ENCODE measurements at places on chromosomes 4 and X.
A peak's percentile ranks its signal among the peaks of the same experiment; 100 is the strongest.

DNA sequence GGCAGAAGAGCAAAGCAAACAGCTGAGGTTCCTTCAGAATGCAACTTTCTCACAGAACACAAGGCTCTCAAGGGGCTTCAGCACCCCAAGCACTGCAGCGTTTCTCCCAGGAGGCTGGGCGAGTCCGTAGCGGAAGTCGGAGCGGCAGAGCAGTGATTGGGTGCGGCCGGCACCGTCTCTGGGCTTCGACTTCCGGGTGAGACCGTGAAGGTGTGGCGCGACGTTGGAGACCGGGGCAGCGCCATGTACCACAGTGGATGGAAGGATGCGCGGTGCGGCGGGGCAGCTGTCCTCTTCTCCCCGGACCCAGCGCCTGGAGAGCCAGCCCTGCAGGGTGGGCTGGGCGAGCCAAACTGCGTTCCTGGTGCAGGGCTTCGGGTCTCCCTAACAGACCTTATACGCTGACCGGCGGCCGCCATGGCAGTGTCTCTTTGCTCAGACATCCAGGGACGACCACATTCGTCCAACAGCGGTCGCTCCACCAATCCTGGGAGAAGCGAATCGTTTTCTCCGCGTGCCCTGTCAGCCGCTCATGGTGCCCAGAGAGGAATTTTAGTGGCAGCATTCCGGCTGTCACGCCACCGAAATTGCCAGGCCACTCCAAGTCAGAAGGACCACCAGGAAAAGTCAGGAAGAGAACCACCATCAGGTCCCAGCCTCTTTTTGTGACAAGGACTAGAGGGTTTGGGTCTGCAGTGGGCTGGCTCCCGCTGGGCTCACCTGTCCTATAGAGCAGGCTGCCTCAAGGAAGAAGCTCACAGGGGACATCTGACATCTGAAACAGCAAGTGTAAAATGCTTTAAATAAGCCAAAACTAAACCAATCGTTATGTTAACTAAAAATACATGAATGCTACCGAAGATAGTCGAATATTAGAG is 20.5 kb downstream of the TRIM61 start:
- peak; percentile 44 for DNase-seq

DNA sequence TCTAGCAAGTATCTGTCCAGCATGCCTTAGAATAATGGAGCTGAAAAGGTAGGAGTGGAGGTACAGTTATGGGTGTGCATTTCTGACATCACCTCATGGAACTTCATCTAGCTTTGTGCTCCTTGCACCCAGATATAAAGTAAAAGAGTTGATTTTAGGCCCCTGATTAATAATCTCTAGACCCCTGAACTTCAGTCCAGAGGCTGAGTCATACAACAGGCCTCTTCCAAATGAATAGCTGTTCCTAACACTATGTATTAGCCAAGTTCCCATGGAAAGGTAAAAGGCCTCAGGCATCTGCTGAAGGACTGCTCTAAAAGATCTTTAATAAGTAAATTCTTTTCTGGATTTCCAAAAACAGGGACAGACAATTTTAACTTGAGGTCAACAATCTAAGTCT is 16.2 kb downstream of the TBC1D9 start:
- no peak for DNase-seq

GRCh38 chrX:17086317-17086716 is 139.9 kb downstream of the REPS2 start:
- no peak for DNase-seq

DNA sequence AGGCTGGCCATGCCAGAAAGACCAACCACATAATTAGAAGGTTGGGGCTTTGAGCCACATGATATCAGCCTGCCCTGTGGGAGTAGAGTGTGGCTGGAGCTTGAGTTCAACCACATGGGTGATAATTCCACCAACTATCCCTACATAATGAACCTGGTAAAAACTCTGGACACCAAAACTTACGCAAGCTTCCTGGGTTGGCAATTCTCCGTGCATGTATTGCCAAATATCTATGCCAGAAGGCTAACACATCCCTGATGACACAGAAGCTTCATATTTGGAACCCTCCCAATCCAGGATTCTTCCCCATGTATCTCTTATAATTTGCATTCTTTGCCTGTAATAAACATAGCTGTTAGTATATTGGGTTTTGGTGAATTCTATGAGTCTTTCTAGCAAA is 68.2 kb downstream of the FUNDC1 start:
- no peak for DNase-seq

GRCh38 chrX:27966955-27967354 is 14.3 kb downstream of the DCAF8L1 start:
- DNase-seq = no peak

DNA sequence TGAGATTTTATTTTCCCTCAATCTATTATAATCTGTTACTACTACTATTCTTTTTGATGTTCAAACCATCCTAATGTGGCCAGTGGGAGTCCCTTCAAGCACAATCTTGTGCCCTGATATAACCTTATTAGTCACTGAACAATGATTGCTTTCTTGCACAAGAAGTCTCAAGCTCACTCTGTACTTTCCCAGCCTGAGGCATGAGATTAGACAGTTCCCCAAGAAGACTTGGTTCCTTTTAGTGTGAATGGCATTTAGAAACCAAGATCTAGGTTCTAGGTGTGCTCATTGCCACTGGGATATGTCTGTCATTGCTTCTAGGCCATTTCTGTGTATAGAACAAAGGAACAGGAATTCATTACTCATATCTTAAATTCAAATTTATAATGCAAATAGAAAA is 28.0 kb upstream of the RBM41 start:
- no peak for DNase-seq

DNA sequence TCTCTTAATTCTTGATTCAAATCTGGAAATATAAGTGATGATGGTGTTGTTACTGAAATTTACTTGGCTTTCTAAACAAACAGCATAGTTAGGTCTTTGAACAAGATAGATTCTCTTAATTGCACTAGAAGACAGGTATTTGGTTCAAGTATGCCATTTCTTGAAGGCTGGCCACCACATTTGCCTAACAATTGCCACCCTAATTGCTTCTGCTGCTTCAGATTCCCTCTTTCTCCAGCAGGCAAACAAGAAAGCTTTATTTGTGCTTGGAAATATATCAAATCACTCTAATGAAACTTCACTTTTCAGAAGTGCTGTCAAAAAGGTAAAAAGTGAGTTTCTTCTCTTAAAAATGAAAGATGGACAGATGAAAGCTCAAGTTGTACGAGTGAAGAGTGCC is 418.6 kb downstream of the INPP4B start:
- DNase-seq = no peak

DNA sequence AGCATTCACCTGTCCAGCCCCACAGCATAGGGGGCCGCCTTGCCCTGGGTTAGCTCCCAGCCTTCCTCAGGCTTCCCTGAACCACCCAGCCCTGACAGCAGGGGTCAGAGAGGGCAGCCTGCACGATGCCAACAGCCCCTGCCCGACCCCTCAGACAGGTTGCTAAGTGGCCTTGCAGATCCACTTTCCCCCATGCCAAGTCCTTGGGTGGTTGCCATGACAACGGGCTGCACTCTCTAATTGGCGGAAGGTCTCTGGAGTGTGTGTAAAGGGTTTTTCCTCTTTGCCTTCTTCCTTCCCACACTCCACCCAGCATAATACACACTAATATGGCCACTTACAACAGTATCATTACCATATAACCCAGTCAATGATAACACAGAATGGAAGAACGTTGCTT is 99.6 kb upstream of the AFAP1 start:
- no peak for DNase-seq

- DNase-seq = no peak
Measured at GRCh38 chrX:120468071-120468470, 1.0 kb downstream of the LAMP2 start.

DNA sequence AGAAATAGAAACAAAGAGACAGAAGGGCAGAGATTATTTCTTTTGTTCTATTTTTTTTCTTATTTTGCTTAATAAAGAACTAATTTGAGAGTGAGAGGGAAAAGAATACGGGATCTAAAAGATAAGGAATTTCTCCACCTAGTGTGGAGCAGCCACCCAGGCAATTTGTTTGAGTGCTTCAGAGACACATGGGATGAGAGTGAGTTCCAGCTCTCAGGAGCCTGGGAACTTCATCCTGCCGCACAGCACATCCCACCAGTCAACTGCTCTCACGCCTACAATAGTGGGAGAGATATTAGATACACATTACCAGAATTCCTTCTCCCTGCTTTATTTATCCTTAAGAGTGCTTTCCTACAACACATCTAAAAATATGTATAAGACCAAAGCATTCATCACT is 946.4 kb downstream of the PDHA2 start:
- no peak for DNase-seq

DNA sequence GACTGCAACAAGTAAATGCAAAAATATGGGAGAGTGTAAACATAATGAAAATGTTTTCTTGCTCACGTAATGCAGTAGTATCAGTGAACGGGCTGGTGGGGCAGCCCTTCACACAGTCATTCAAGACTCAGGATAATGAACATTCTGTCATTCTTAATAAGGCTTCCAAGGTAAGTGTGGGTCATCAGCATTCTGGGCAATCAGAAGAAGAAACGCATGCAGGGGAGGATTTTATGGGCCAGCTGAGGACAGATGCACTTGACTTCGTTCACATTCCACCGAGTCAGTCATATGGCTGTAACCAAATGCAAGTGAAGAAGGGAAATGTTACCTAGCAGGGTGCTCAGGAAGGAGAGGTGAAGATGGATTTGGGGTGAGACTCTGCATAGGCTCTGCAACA is 68.0 kb upstream of the MAP9 start:
- no peak for DNase-seq

DNA sequence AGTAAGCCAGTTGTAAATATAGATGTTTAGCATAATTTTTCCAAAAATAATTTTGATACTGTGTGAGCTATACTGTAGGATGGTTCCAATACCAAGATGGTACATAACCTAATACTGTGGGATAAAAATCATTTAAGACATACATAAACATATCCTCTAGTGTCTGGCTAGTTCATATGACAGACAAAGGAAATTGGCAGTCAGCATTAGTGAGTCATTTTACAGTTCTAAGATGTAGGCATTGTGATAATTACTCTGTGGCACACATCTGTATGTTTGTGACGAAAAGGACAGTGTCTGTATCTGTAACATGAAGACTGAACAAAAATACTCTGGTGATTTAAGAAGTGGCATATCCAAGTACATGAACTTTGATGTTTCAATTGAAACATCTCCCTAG is 49.6 kb downstream of the UGT2A2 start:
- DNase-seq = no peak

DNA sequence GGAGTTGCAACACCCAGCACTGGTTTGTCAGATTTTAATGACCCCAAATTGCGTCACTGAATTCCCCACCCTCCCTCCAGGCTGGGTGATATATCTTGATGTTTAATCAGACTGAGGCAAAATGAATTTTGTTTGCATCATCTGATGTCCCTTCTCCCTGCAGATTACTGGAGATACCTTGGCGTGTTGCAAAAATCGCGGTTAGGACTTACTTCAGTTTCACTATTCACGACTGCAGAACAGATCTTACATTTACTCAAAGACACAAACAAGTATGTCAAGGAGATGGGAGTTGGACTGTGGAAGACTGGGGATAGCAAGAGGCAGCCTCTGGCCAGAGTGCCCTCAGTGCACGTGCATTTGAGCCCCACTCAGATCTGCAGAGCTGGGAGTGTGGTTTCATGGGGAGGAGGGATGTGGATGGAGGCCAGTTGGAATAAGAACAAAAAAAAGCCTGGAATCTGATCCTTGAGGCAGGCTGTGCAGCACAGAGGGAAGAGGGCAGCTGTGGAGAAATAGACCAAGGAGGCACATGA is 92.2 kb upstream of the MTM1 start:
- no peak for DNase-seq

DNA sequence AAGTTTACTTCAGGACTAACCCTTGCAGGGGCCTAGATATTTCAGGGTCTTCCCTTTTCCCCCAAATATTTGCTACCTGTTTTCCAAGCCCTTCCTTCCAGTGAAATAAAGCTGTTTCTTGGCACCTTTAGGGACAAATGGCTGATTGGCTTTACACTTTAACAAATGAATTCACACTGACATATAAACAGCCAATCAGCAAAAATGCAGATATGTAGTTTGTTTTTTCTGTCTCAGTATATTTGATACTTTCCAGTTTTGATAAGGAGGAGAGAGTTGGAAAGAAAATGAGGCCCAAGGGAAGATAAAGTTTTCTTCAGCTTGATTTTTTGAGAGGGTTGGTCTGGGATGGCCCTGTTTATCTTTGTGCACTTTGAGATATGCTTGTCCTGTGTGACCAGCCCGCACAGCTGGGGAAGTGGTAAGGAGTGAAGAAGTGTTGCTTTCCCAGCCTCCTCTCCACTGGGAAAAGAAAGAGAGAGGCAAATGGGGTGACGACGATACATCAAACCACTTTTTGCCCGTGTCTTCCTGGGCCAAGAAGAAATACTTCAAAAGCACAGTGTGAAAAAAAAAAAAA is 67.5 kb downstream of the MGST2 start:
- no peak for DNase-seq

DNA sequence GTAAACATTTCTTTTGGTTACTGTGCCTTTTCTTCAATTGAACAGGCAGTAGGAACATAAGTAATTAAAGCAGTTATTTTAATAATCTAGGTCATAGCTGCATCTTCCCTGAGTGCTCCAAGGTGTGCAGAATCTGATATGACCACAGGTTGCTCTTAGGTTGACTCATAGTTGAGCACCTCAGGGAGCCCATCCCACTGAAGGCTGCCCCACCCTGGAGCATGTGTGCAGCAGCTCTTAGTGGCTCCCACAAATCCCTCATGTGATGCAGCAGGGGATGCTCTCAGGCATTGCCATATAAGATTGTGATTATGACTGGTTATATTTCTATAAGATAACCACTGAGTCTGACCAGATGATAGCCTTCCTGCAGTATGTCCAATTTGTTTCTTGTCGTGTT is 72.3 kb downstream of the ZNF518B start:
- no peak for DNase-seq

- no peak for DNase-seq
Measured at GRCh38 chr4:101938836-101939235, 148.3 kb downstream of the BANK1 start.

DNA sequence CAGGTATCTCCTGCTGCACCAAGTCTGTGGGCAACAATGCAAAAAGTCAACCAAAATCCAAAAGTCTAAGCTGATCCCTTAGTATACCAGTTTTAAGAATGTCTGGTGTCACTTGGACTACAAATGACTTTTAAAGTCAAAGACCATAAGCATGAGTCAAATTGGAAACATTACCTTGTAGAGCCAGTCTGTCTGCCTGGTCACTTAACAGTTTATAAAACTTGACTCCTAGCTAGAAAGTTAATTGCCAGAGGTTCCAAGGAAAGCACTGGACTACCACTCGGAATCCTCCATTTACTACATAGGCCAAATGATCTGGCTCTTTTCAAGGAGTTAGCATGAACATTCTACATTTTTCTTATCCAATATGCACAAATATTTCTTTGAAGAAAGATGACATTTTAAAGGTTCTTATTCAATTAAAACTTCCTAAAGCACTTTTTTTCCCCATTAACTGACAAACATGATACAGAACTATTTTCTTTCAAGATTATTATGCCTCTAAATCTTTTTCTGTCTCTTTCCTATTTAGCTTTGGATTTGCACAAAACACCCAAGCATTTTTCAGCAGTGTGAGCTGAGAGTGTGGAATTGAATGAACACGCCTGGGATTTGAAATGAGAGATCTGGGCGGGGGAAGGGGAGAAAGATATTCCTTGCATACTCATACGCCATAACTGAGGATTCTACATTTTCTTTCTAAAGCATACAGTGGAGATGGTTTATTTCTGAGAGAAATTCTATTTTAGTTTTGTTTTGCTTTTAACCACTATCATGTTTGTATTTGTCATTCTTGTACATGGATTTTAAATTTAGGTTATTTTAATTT is 188.4 kb downstream of the SHROOM3 start:
- DNase-seq = no peak

Measured in T-helper 17 cell (primary cell).